ENCODE measurements at places on chromosomes 12 and 14.

DNA sequence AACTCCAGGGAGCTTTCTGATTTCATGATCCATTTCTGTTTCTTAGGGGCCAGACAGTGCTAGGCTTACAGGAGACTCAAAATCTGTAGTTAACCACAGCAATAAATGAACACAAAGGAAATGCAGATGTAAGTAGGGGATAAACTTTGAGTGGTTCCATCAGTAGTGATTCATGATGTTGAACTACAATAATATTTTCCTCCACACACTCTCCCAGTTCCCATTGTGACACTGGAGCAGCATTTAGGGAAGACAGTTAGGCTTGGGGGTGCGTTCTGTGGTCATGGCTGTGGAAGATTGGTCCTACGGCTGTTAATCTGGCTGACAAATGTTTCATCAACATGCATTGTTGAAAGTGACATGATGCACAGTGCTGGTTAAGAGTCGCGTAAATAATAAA lies 66.9 kb downstream of the HMGA2 start:
- DNase-seq: no peak

GRCh38 chr14:64812412-64812811 lies 67.3 kb downstream of the SPTB start:
- no peak for DNase-seq

- DNase-seq: no peak
Measured at GRCh38 chr12:10448236-10448635, 4.9 kb downstream of the KLRC1 start.

GRCh38 chr12:57753756-57754337 lies 1.1 kb upstream of the MARCHF9 start:
- no peak for DNase-seq

DNA sequence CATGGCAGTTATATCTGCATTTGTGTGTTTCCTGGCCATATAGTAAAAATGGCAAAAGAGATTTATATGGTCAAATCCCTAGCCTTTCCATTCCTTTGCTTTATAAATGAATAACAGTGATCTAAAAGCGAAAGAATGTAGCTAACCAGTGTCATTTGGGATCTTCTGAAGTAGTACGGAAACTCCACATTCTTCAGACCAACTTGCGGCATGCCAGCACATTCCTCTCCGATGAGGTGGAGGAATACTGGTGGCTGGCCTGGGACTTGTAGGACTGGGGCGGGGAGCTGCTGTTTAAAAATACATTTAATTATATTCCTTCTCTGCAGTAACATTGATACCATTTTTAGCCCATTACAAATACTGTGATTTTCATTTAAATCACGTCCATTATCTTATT lies 85.3 kb downstream of the SAMD4A start:
- peak; percentile 98 for DNase-seq

DNA sequence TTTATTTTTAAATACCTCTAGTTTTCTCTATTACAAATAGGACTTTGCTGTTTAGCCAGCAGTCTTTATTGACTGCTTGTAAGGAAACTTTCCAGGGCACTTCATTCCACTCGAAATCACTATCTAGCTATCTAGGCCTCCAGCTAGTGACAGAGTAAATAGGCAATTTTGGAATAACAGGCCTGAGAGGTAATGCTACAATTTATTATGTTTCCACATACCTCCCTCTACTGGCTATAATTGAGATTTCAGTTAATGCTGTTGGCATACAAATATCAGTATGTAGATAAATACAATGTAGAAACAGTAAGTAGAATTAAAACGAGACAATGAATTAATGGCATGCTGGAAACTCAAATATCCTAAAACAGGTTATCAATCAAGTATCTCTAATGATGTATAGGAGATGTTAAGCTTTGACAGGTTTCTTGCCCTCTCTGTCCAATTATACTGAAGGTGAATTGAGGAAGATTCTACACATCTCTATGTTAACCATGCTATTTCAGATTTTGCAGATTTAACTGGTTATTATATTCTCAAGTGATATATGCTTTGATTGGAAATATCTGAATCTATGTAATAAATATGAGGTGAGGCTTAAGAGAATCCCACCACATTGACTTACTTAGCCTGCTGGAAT lies 7.2 kb downstream of the DTD2 start:
- DNase-seq: no peak

DNA sequence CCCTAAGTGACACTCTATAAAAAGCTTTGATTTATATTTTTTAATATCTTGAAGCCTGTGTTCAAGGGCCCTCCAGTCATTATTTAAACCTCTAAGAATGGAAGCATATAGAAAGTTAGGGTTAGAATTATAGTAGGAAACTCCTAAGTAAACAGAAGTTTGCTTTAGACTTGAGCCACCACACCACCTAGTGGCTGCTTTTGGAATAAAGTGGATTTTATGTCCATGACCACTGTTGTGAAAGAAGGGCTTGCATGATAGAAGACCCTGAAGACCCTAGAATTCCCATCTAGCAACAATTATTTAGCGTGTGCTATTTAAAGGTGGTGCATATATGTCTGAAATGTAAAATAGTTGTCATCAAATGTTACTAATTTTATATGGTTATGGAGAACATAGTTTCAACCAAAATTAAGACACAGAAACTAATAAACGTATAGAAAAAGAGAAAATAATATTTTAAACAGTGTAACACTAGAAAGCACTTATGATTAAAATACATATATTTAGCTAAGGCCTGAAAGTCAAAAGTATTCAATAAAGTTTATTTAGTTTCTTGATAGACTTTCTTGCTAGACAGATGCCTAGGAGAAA lies 21.3 kb downstream of the LRRIQ1 start:
- DNase-seq: peak; percentile 1

DNA sequence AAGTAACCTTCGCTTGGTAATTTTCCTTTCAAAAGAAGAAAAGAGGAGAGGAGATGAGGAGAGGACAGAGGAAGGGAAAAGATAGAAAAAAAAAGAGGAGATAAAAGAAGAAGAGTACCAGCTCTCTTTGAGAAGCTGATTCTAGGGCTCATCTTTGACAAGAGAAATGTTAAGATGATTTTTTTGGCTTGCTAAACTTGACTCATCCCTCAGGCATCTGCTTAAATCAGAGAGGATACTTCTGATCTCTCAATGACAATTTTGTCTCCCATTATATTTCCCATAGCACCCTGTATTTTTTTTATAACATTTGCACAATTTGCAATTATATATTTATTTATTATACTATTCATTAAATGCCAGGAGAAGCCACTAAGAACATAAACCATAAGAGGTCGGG lies 17.1 kb downstream of the SYT1 start:
- no peak for DNase-seq

DNA sequence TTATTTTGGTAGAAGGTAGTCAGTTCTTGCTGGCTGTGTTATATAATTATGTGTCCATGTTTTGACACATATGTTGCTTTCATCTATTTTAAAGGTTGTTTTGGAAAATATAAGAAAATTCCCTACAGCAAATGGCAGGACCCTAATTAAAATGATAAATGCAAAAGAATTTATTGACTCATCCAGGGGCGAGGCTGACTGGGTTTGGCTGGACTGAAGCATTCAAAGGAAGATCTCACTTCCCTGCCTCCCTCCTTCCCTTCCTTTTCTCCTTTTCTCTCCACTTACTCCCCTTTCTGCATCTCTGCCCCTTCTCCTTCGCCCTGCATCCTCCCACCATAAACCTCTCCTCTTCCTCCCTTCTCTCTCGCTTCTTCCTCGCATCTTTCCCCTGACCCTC lies 129.6 kb downstream of the SNAPC1 start:
- no peak for DNase-seq

- DNase-seq: peak; percentile 19
Measured at GRCh38 chr12:60257063-60257462, 661.2 kb downstream of the SLC16A7 start.

DNA sequence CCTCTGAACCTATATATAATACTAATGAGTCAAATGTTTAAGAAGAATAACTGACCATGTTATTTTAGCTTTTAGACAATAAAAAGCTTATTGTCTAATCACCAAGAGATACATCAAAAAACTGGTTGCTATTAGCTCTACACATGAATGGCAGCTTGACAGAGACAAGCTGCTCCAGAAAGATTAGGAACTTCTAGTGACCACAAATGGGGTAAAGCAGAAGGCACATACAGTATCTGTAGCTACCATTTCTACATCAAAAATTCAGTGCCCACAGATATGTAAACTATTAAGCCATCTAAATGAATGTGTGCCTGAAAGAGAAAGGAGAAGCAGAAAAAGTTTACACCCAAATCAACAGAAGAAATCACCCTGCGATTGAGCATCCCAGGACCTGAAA lies 2.4 kb downstream of the AREL1 start:
- DNase-seq: no peak

- no peak for DNase-seq
Measured at GRCh38 chr12:55718015-55718414, 2.2 kb downstream of the BLOC1S1 start.

GRCh38 chr12:132147423-132148367 lies 3.4 kb downstream of the NOC4L start:
- no peak for DNase-seq

DNA sequence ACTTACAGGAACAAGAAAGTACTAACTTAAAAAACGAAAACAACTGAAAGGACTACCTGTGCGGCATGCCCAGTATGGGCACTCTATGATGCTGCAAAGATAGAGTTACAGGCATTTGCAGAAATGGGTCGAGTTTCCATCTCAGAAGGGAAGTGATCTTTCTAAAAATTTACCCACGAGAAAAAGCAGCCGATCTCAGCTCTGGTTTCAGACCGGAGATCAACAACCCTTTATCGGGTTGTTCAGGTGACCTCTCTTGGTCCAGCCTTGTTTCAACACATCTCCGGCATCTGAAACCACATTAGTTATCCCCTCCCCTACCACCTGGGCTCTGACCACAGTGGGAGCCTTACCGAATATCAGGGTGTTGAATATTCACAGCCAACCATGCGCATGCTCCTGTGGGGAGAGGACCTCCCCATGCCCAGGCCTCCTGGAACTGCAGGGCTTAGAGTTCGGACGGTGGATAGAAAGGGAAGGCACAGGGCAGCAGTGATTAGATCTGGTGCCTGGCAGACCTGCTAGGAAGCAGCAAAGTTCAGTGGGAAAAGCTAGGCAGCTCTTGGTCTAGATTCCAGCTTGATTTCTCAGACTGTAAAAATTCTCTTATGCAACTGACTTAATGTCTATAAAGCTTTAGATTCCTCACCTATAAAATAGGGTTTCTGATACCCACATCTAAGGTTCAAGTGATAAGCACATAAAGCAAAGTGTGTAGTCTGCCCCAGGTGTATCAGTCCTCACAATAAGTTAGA lies 906.0 kb downstream of the VRK1 start:
- no peak for DNase-seq

GRCh38 chr14:30906752-30907658 lies 32.6 kb downstream of the COCH start:
- peak; percentile 1 for DNase-seq

DNA sequence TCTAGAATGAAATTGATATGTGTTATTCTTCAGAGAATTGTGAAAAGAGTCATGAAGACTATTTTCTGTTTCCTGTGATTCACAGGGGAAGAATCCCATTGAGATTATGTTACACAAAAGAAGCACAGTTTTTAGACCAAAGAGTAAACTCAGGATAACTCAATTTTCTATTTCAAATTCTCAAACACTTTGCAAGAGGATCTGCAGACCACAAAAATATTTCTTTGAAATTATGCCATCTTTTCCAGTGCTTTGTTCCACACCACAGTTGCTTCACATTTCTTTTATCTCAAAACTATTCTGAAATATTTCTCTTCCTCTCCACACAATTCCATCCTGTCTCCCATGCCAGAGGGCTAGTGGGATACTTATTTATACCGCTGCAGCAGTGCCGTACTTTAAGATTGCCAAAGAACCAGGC lies 188.9 kb upstream of the FOXG1 start:
- no peak for DNase-seq
